Activated naive CD4-positive, alpha-beta T cell (primary cell): ENCODE measurements at places on chromosomes 11 and 22.

DNA sequence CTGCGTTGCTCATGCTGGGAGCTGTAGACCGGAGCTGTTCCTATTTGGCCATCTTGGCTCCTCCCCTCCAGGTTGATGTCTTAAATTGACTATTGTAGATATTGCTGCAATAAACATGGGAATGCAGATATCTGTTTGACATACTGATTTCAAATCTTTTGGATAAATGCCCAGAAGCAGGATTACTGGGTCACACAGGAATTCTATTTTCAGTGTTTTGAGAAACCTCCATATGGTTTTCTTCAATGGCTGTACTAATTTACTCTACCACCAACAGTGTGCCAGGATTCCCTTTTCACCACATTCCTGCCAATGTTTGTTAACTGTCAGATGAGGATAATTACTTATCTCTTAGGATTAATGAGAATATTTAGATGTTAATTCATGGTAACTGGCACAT, 467.0 kb downstream of the LUZP2 start:
- DNase-seq = no peak

GRCh38 chr22:32864041-32864440, 62.5 kb downstream of the TIMP3 start:
- no peak for DNase-seq

DNA sequence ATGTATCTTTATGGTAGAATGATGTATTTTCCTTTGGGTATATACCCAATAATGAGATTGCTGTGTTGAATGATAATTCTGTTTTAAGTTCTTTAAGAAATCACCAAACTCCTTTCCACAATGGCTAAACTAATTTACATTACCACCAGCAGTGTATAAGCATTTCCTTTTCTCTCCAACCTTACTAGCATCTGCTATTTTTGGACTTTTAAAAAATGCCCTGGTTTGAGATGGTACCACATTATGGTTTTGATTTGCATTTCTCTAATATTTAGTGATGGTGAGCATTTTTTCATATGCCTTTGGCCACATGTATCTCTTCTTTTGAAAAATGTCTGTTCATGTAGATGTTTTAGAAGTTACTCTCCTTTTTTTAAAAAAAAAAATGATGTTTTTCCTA, 142.0 kb downstream of the METTL15 start:
- no peak for DNase-seq

GRCh38 chr11:106456647-106457046, 379.2 kb downstream of the AASDHPPT start:
- no peak for DNase-seq

DNA sequence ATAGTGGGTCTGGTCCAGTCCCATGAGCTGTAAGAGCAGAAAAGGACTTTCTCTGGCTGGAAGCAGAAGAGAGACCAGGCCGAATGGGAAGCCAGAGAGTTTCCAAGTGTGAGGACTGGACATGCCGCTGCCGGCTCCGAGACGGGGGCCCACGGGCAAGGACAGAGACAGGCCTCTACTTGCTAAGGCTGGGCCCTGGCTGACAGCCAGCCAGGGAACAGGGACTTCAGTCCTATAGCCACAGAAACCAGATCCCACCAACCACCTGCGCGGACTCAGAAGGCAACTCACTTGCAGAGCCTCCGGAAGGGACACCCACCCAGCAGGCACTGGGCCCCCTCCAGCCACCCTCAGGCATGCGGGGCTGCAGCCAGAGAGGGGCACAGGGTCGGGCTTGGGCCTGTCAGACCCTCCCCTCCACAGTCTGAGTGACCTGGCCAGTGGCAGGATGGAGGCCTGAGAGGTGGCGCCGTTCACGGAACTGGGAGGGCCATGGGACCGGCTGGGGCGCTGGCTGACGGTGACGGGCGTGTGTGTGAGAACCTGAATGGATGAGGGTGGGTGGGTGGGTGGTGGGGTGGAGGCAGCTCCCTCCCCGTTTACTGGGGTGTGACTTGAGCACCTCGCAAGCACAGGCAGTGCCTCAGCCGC, 47.8 kb upstream of the A4GALT start:
- DNase-seq = no peak

- DNase-seq = no peak
These were observed 352.9 kb downstream of the TENM4 start for GRCh38 chr11:79087961-79088318.

DNA sequence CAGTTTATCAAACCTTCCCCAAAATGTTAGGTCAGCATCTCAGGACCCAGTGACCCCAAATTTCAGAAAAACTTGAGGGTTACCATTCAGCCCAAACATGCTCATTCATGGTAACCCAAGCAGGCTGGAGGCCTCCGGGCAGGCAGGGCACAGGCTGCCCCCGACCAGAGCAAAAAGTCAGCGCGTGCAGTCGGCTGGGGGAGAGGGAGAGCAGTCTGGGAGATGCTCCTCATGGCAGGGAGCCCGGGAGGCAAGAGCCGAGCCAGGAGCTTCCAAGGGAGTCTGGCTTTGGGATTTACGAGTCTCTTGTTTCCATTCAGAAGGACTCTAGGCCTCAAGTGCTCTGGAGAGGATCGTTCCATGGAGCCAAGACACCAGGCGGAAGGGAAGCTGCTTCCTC, 45.7 kb downstream of the RPUSD4 start:
- DNase-seq = no peak

GRCh38 chr11:117861151-117862018, 15.1 kb downstream of the FXYD6 start:
- no peak for DNase-seq

GRCh38 chr11:129408865-129409444, 33.3 kb downstream of the BARX2 start:
- DNase-seq = no peak

GRCh38 chr11:9581556-9582161, 8.2 kb downstream of the WEE1 start:
- no peak for DNase-seq

DNA sequence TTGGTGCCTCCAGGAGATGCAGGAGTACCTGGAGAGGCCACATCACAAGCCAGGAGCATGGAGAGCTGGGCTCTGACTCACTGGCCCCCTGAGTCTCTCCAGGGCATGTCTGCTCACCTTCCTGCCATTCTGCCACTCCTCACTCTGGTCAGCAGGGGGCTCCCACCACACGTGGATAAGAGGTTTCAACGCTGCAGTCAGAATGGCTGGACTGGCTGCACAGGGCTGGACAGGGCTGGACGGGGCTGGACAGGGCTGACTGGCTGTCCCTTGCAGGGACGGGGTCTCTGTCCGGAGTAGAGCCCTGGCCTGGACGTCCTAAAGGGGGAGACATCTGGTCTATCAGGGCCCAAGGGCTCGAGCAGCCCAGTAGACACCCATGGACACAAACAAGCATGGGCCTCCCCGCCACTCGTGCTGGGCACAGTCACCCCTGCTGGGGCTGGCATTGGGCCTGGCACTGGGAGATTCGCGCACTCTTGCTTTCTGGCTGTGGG, 34.6 kb downstream of the CYTH4 start:
- DNase-seq = peak; percentile 55

DNA sequence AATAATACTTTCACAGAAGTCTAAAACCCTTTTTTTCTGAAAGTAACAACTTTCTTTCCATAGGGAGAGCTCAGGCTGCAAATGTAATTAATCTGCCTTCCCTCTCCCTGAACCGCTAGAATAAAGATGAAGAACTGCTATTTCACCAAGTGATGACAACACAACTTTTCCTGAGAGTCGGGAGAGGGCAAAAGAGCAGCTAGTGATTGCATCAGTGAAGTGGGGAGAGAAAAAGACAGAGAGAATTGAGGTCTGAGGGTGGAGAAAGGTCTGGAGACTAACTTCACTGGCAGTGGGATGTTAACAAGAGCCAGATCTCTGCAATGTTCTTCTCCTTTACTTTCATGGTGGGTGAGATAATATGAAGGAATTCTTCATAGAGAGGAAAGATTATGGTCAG, 10.9 kb upstream of the MPEG1 start:
- DNase-seq = no peak

DNA sequence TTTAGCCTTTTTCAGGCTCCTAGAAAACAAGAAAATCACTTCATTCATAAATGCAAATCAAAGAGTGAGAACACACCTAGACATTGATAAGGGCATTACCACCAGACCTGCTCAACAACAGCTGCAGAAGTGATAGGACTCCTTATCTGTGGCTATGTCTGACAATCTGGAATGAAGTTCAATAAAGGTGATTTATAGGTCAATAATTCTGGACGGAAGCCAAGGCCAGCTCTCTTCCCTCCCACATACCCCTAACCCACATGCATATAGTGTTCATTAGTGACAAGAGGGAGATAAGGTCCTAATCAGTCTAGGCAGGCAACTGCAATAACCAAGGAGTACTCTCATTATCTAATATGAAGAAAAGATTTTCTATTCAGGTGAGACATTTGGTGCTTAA, 111.3 kb downstream of the ETS1 start:
- no peak for DNase-seq

- no peak for DNase-seq
These were observed 226.9 kb downstream of the SNX19 start for GRCh38 chr11:130689222-130689908.

DNA sequence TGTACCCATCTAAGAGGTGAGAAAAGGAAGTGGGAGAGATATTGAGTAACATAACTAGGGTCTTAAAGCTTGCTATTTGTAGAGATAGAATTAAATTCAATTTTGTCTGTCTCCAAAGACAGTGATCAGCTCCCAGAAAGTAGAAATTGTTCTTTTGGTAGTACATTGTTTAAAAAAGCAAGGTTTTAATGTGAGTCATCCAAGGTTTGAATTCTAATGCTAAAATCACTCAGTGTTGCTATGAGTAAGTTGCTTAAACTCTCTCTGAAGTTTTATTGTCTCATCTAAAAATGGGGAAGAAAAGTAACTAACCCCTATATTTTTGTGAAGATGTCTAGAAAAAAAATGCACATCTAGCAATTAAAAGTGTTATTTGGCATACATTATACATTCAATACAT, 1004.5 kb upstream of the CCDC90B start:
- DNase-seq = no peak

- DNase-seq = no peak
These were observed 45.5 kb downstream of the PACSIN2 start for GRCh38 chr22:42969348-42969975.

DNA sequence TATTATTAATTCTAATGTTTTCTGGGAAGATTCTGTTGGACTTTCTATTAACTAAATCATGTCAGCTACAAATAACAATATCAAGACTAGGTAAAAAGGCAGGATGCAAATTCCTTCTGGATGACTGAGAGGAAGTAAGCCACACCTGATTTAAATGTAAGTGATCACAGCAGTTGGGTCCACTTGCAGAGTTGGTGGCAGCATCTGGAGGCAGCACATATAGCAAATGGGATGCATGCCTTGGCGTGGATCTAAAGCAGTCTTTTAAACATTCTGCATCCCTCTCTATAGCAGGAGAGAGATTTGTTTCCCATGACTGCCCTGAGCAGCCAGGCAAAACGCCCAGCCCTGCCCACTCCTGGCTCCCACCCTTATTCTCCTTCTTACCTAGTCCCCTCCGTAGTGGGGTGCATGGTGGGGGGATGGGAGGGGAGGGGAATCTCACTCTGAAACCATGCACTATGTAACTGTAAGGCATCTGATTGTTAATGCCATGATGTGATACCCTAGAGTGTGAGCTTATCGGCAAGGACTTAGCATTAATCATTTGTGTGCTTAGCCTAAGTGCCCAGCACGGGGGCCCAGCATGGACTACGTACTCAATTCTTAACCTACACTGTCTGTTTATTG, 130.3 kb downstream of the EFCAB6 start:
- no peak for DNase-seq

- no peak for DNase-seq
These were observed 28.4 kb upstream of the PPP6R3 start for GRCh38 chr11:68431984-68432645.
